ENCODE measurements at places on chromosomes 2 and 18.

DNA sequence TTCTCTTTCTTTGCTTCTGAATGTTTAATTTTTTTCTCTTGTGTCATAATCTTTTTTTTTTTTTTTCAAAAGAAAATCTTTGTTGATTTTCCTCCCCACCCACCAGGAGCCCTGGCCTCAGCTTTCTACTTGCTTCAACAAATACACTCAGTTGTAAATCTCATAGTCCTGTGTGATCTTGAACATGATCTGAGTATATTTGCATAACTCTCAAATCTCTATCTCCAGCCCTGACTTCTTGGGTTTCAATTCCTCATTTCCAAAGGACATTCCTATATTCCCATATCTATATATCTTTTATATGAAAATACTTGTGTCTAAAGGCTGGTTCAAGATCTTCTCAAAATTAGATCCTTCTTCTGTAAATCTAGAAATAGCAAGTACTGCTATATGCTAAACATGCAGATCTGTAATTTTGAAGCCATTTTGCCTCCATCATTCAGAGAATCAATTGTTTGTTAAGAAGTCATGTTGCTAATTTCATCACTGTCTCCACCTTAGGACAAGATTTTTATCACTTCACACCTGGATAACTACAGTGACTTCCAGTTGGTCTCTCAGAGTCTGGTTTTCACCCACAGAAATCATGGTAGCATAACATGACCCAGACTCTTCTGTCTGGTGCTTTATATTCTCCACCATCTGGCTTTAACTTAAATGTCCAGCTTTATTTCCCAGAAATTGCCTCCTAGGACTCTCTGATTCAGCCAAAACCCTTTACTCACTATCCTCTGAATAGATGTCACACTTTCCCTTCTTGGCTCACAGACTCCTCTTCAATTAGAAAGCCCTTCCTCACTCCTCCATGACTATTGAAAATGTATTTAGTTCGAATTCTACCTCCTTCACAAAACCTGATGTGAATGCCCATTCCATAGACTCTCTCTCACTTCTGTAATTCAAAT lies 98.1 kb downstream of the ZEB2 start:
- no peak for DNase-seq

DNA sequence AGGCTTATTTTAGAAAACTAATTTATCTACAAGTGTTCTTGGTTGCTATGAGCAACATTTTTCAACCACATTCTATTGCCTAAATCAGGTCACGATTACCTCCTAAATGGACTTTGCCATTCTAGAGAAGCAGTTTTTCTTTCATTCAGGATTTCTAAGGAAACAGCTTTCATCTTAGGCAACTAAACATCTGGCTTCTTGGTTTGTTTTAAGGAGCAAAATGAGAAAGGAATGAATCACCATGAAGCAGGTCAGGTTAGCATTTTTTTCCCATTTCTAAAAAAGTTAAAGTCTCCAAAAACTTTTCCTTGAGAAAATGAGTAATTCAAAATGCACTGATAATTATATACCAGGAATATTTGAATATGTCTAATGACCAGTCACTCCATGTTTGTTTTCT lies 114.8 kb downstream of the GAREM1 start:
- no peak for DNase-seq

DNA sequence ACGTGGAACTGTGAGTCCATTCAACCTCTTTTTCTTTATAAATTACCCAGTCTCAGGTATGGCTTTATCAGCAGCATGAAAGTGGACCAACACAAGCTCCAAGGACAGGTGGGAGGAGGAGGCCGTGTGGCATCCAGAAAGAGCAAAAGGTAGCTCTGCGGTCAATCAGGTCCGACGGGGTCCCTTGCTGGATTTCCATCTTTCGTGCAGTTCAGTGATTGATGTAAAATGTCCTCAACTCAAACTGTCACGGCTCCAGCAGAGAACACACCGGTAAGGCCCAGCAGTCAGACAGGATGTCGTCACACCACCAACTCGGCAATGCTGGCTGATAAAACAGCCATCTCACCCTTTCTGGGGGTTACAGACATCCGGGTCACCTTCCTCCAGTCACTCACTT lies 123.3 kb downstream of the PXDN start:
- no peak for DNase-seq

GRCh38 chr2:216416571-216417307 lies 4.5 kb downstream of the SMARCAL1 start:
- DNase-seq: no peak

DNA sequence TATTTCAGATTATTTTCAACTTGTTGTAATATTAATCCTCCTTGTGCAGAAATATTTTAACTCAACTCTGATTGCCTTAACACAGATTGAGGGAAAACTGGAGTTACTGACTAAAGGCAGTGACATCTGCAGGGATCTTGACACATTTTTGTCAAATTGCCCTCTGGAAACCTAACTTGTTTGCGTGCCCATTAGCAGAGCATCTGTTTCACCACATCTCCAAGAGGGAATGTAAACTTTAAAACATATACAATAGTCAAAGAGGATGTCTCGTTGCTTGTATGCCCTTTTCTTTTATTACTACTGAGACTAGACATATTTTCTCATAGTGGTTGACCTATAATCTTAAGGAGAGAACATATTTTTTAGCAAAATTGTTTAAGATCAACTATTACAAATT lies 14.2 kb downstream of the INPP1 start:
- no peak for DNase-seq

- no peak for DNase-seq
These were observed 26.0 kb upstream of the KIDINS220 start for GRCh38 chr2:8863331-8863953.

GRCh38 chr2:36530178-36530982 lies 67.6 kb downstream of the FEZ2 start:
- no peak for DNase-seq

- no peak for DNase-seq
These were observed 33.0 kb upstream of the ARL5A start for GRCh38 chr2:151861174-151861573.

DNA sequence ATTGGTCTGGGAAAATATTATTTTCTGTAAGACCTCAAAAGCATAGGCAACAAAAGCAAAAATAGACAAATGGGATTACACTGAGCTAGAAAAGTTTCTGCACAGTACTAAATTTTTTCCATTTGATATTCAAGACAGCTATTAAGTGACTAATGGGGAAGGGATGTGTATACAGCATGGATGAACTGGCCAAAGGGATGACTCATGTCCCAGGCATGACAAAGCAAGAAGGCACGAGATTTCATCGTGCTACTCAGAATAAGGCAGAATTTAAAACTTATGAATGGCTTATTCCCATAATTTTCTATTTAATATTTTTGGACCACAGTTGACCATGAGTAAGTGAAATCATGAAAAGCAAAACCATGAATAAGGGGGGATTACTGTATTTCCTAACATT lies 1250.1 kb upstream of the GYPC start:
- no peak for DNase-seq

- peak; percentile 14 for DNase-seq
These were observed 403 bp downstream of the COL4A3 start for GRCh38 chr2:227164763-227165291.

DNA sequence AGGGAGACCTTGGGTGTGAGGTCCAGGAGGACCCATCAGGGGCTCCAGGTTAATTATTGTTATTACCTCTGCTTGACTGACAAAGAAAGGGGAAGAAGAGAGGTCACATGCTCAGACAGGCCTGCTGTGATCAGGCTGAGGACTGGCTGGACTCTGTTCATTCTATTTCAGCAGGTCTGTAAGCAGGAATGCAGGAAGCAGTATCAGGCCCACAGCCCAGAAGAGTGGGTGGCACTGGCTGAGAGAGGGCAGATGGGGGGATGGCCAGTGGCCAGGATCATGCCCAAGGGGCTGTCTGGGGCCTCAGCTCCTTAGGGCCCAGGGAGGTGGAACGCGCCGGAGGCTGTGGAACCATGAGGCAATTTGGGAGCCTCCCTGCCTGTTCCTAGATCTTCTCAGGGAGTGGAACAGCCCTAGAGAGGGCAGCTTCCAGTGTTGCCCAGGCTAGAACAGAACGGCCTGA lies 43.7 kb upstream of the ZBTB7C start:
- no peak for DNase-seq

GRCh38 chr2:72205504-72205881 lies 57.8 kb upstream of the CYP26B1 start:
- DNase-seq: no peak

GRCh38 chr2:216131175-216131926 lies 22.2 kb downstream of the XRCC5 start:
- no peak for DNase-seq

GRCh38 chr2:98701230-98701629 lies 29.7 kb downstream of the MGAT4A start:
- no peak for DNase-seq

DNA sequence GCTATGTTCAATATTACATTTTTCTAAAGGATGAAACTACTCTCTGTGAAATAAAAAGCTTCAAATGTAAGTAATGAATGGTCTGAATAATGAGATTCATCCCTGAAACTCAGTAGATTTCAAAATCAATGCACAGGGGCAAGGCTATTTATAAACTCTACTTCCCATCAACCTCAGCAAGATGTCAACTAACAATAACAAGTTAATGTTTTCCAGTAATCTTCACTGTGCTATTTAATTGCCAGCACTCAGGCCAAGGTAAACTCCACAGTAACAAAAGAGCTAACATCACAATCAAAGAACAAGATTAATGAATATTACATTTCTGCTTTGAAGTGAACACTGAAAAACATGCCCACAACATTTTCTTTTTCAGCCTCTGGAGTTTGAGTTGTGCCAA lies 144.3 kb upstream of the ZFP36L2 start:
- no peak for DNase-seq

DNA sequence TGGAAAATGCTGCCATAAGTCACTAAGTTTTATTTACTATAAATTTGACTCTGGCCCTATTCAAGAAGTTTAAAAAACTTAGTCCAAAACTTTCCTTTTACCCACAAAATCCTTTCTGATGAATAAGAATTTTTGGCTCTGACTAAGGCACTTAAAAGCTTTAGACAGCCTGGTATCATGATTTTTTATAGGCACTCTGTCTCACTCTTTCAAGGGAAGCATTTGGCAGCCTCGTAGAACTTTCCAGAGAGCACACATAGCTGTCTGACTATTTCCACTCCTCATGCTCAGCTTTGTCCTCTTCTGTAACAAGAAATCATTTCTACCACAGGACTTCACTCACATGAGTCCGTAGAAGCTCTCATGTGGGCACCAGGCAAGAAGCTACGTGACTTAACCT lies 32.3 kb upstream of the XDH start:
- DNase-seq: no peak

- DNase-seq: no peak
These were observed 16.9 kb downstream of the IMPA2 start for GRCh38 chr18:11998193-11998592.

GRCh38 chr2:49737606-49738005 lies 583.3 kb upstream of the FSHR start:
- no peak for DNase-seq

DNA sequence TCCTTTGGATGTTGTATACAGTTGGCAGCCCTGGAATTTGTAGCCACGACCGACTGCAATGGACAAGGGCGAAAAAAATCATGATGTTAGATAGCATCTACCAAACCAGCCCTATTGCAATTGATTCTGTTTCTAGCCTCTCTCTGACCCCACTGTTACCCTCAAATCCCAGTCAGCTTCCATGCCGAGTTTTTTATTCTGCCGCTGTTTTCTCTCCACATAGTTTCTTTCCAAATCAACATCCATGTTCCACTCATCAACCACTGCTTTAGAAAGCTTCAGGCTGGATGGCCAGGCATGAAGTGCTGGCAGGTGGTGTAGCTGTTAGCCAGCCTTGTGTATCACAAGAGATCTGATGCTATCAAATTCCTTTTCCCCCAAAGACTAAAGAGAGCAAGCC lies 272.8 kb downstream of the FIGN start:
- no peak for DNase-seq

GRCh38 chr18:57211412-57211750 lies 64.5 kb downstream of the BOD1L2 start:
- no peak for DNase-seq

Data from stimulated activated naive CD8-positive, alpha-beta T cell treated with anti-CD3 and anti-CD28 coated beads, Interleukin-15, Interleukin-2, amounts not matched to agents 100 U/mL and 50 U/mL, for 24 hours (primary cell).